ENCODE measurements at places on chromosomes 3 and 15.
A peak's percentile ranks its signal among the peaks of the same experiment; 100 is the strongest.

DNA sequence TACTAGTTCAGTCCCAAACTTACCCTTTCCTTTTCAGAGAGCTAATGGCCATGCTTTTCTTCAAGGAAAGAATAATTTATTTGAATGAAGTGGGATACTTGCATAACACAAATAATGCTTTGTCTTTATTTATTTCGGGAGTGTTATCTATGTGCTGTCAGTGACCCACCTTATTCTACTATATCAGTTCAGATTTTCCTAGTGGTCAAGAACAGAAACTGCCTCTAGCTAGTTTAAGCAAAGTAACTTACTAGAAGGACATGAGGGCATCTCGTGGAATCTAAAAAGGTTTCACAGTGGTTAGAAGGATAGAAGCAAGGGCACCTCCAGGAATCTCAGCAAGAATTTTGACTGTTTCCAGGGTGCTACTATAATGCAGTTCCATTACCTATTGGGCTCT lies 3.8 kb upstream of the TIMMDC1 start:
- no peak for DNase-seq

- no peak for DNase-seq
Measured at GRCh38 chr3:132265028-132265427, 52.2 kb upstream of the ACP3 start.

GRCh38 chr3:16362770-16363169 lies 97.8 kb downstream of the OXNAD1 start:
- DNase-seq, result no peak

DNA sequence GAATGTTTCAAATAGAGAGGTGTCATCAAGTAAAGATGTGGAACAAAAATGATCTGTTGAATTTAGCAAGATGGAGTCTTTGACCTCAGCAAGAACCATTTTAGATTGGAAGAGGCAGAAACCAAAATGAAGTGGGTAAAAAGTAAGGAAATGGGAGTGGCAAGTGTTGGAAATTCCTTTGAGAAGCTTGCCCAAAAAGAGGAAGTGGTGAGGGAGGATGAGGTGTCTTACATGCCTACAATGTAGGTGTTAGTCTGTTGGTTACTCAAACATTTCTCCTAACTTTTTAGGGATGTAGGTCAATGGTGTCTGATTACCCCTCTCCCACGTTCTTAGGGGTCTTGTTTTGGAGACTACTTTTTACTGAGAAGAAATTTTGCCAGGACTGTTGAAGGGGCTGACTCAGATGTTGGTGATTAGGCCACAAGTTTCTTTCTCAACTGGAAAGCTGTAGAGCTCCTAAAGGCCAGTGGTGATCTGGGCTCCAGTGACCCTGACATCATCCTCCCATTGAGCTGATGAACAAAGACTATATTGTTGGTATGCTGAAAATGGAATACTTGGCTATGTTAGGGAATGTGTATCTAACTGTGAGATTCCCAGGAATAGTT lies 5.1 kb downstream of the PPP2R3A start:
- peak; percentile 83 for DNase-seq

- no peak for DNase-seq
Measured at GRCh38 chr3:124666067-124666466, 64.2 kb upstream of the UMPS start.

GRCh38 chr15:101065570-101066221 lies 146.5 kb downstream of the LRRK1 start:
- DNase-seq, result no peak

DNA sequence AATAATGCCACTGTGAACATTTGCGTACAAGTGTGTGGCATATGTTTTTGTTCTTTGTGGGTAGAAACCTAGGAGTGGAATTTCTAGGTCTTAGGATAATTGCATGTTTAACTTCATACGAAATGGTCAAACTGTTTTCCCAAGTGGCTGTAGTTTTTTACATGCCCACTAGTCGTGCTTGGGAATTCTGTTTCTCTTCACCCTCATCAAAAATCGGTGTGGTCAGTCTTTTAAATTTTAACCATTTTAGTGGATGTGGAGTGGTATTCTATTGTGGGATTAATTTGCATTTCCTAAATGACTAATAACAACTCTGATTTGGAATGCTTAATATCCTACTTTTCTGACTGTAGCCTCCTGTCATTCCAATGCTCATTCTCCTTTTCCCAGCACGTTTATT lies 27.6 kb downstream of the ZFAND6 start:
- no peak for DNase-seq

All from KBM-7 (cell line).